ENCODE measurements at places on chromosomes 1 and 21.

DNA sequence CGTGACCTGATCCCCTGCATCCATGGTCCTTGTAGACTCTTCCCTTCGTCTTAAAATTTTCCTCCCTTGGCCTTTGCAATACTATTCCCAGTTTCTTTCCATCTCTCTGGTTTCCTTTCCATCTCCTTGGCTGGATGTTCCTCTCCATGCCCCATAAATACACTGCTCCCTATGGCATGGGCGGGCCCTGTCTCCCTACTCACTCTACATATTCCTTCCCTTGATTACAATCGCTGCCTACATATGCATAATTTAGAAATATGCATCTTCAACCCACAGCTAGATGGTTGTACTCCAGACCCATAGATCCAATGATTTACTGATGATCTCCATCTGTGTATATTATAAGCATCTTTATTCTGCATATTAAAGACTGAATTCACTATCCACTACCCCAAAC lies 405.0 kb downstream of the NTNG1 start:
- DNase-seq, result no peak

- DNase-seq, result no peak
These were observed 392.6 kb downstream of the NTNG1 start for GRCh38 chr1:107533436-107533835.

GRCh38 chr1:176556288-176556687 lies 93.3 kb downstream of the PAPPA2 start:
- no peak for DNase-seq

- no peak for DNase-seq
These were observed 56.1 kb upstream of the ZC3H11B start for GRCh38 chr1:219669042-219669441.

- peak; percentile 47 for DNase-seq
These were observed 832 bp downstream of the HCN3 start for GRCh38 chr1:155277902-155278688.

DNA sequence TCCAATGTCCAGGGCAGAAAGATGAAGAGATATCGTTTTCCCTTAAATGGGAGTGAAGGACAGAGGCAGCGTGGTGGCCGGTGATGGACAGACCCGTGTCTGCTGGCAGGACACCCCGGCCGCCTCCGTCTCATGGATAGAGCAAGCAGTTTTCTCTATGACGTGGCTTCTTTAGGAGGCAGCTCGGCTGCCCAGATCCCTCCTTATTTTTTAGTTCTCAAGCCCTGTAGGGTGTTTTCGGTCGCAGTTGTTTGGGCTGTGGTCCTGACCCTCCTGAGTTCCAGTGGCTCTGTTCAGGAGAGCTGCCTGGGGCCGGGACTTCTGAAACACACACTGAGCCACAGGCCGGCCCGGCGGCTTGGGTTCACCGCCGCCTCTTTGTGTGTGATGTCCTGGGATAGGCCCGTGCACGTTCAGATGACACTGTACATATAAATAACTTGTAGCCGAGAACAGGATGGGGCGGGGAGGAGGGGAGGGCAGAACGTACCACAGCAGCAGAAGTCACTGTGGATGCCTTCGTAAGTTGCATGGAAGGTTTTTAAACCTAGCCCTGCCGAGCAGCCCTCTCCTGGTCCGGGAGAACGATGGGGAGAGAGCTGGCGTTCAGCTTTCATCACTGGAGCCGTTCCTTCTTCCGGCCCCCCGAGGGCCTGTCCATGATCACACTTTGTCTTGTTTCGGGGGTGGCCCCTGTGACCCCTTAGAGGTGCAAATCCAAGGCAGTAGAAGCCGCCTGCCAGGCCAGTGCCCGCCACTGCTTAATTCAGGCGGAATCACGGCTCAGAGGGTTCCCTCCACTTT lies 65.2 kb downstream of the SIK1 start:
- peak; percentile 24 for DNase-seq

- no peak for DNase-seq
These were observed 821 bp upstream of the KHDRBS1 start for GRCh38 chr1:32012709-32013385.
